ENCODE measurements at places on chromosomes 7 and 10.

- DNase-seq: no peak
These were observed 154.9 kb downstream of the ZMYND11 start for GRCh38 chr10:290026-290725.

- DNase-seq: no peak
These were observed 718.9 kb downstream of the LRMDA start for GRCh38 chr10:76150139-76150875.

DNA sequence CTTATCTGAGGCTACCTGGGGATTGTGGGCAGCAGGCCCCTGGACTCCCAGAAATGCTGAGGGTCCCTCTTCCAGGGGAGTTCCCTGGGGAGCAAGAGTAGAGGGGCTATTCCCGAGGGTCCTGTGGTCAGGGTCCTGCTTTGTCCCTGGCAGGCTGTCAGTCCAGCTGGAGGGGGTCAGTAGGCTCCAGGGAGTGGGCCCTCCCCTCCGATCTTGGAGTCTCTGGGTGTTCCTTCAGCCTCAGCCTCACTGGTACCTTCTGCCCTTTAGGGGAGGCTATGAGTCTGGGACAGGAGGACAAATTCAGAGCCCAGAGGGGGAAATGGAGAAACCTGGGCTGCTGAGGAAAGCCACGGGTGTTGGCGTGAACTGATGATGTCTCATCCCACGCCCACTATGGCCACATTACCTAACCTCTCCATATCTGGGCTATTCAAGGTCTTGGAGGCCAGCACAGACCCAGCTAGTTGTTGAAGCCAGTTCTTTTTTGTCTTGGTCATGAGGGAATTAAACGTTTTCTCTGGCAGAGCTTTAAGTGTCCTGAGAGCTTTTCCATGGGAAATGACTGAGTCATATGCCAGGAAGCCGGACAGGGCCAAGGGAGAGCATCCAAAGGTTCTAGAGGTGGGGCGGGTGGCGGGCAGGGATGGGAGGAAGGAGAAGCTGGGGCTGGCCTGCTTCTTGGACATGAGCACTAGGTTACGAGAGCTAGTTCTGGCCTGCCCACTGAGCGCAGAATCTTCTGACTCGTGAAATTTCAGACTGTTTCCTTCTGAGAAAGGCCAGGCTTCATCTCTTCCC, 6.2 kb downstream of the CALHM2 start:
- DNase-seq: no peak

DNA sequence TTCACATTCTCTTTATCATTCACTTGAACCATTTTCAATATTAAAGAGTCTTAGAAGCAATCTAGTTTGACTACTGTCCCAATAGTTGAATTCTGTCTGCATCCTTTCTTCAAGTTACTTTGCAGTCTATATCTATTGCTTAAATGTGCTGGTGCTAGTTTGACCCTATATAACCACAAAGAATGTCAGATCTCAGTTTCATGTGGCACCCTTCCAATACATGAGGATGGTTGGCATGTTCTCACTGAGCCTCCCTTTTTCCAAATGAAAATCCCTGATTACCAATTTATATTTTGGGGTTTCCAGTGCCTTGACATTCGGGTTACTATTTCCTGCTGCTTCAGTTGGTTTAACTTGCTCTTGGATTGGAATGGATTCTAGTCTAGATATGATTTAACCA, 292.7 kb downstream of the EXOC4 start:
- DNase-seq: no peak

- no peak for DNase-seq
These were observed 306.4 kb upstream of the CDC14C start for GRCh38 chr7:48617993-48618392.

- DNase-seq: no peak
These were observed 65.8 kb downstream of the CDK13 start for GRCh38 chr7:40015790-40016296.

GRCh38 chr7:29988424-29989256, 961 bp downstream of the SCRN1 start:
- DNase-seq: no peak

- no peak for DNase-seq
These were observed 166.9 kb downstream of the SNX10 start for GRCh38 chr7:26458466-26459145.

GRCh38 chr7:66847879-66848790, 72.9 kb upstream of the TMEM248 start:
- no peak for DNase-seq

DNA sequence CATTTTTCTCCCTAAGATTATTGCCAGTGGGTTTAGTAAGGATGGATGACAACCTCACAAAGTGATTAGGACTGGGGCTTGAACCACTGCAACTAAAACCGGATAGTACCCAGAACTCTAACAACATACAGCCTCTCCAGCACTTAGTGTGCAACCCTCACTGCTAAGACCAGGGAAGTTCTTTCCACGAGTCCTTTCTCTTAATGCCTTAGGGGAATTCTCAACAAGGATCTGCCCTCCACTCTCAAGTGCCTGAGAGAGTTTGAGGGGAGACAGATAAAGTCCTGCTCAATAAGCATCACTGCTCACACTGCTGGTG, 104.6 kb downstream of the NRP1 start:
- DNase-seq: no peak

- no peak for DNase-seq
These were observed 81.5 kb downstream of the CCNY start for GRCh38 chr10:35417795-35418194.

DNA sequence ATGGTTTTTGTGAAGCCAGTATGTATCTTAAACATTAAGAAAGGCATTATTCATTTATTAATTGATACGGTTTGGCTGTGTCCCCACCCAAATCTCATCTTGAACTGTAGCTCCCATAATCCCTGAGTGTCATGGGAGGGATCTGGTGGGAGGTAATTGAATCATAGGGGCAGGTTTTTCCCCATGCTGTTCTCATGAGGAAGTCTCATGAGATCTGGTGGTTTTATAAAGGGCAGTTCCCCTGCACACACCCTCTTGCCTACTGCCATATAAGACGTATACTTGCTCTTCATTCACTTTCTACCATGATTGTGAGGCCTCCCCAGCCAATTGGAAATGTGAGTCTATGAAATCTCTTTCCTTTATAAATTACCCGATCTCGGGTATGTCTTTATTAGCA, 28.1 kb downstream of the OTUD1 start:
- no peak for DNase-seq

- no peak for DNase-seq
These were observed 12.5 kb upstream of the SFRP5 start for GRCh38 chr10:97784200-97784810.

GRCh38 chr10:36624551-36625100, 500.8 kb upstream of the ANKRD30A start:
- DNase-seq: no peak

DNA sequence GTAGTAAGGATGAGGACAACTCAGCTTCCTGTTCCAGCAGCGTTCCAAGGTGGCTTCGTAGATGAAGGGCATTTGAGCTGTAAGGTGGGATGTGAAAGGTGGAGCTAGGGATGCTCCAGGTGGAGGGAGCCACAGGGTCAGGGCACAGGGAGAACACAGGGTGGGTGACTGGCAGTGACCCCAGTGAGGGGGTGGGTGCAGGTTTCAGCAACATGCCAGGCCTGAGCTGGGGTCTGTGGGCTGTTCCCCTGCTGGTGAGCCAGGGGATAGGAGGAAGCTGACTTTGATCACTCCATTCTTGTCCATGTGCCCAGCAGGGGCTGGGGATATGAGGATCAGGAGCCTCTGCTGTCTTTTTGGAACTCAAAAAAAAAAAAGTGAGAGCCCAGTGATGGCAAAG, 33.2 kb downstream of the CDH23 start:
- no peak for DNase-seq

GRCh38 chr10:128144547-128144946, 18.3 kb upstream of the MKI67 start:
- no peak for DNase-seq

- no peak for DNase-seq
These were observed 17.0 kb downstream of the ABI1 start for GRCh38 chr10:26843736-26844135.

- DNase-seq: no peak
These were observed 83.4 kb upstream of the SMNDC1 start for GRCh38 chr10:110387983-110388686.
